ENCODE measurements at places on chromosomes 3 and 15. TPM values are rescaled to one million over a fixed set of nuclear protein-coding genes. Genes with fewer than 3 reads are reported as not detected.

The RHCG gene
- 70.4 TPM for total RNA-seq

The CILP gene
- 70.9 TPM for total RNA-seq

The PCYT1A gene
- 65.0 TPM for total RNA-seq

The IVD gene
- 52.8 TPM for total RNA-seq
